ENCODE measurements at places on chromosomes 12 and 14.

DNA sequence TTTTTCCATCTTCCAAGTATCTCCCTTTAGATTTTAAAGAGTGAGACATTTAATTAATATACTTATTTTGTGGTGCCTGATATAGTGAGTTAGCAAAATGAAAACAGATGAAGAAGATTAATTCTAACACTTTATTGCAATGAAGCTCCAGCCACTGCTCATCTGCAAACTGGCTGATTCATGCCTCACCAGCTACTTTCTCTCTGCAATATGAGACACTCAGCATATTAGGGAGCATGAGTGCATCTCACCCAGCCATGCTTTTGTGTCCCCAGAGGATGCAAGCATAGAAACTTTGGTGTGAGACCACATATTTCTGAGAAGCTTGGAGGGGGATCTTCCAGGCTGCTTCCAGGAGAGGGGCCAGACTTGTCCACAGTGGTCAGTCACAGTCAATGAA lies 148.6 kb downstream of the BMP4 start:
- DNase-seq, result no peak

DNA sequence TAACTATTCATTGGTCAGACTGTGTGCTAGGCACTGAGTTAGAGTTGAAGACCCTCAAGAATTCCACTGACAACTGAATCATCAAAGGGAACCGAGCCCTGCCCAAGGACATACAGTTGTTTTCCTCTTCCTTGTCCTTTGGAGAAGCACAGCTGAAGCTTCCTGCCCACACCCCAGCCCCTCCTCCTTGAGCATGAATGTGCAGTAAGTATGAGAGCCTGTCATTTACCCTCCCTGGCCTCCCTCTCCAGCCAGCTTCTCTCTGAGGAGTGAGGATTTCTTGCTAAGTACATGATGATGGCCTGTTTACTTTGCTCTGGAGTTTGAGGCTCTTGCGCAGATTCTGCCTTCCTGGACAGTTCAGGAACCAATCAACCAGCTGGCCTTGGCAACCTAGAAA lies 235.2 kb downstream of the CACNA1C start:
- DNase-seq, result no peak

- no peak for DNase-seq
These were observed 2.0 kb upstream of the CCDC197 start for GRCh38 chr14:93994919-93995682.

GRCh38 chr12:89481213-89481914 lies 43.2 kb downstream of the GALNT4 start:
- no peak for DNase-seq

GRCh38 chr12:62878211-62878610 lies 56.7 kb downstream of the PPM1H start:
- DNase-seq, result no peak

DNA sequence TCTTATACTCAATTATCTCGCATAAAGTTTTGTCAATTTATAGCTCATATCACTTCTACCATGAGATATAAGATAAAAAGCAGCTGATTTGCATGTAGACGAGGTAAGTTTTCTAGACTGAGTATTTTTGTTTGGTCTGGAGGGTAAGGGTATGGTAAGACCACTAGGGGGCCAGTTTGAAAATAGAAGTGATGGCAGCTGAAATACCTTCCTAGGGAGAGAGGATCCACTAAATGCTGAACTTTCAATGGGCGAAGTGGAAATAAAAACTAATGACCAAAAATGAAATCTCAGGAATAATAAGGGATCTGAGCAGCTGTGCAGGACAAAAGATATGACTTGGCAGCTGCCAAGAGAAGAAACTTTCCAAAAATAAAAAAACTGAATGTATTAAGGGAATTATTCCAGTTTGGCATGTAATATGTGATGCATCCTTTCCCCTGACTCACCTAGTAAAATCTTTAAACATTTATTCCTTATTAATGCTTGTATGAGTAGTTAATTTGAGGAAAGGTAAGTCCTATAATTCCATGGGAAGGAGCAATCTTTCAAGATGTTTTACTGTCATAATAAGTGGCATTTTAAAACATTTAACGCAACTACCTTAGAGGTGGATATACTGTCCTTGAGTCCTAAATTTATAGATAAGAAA lies 754.5 kb downstream of the C12orf50 start:
- DNase-seq, result no peak

DNA sequence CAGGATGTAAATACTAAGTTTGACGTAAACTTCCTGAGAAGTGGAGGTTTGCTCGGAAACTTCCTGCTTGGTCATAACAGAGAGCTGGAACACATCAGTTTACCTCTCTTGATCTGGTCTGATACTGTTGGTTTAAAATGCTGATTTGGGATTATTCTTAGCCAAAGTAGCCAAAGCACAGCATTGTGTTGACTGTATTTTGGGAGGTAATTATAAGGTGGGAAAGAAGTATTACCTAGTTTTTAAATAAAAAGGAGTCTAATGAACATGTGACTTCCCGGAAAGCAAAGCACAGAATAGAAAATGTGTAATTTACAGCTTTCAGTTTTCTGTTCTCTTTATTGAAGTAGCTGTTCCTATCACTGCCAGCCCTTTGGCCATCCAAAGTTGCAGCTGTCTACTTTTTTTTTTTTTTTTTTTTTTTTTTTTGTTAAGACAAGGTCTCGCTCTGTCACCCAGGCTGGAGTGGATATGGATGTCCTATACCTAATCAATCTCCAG lies 52.2 kb upstream of the SRP54 start:
- peak; percentile 37 for DNase-seq

DNA sequence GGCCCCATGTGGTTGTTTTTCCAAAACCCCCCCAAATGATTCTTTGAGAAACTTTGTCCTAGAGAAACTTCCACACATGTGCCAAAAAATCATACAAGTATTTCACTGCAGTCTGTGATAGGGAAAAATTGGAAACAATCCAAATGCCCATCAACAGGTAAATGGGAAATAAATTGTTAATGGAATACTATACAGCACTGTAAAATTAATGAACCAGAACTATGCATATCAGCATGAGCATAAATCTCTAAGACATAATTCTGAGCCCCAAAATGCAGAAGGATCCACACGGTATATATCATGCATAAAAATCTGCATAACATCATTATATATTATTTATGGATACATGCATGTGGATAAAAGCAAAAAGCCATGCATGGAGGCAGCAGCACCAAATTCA lies 5.3 kb upstream of the FICD start:
- DNase-seq, result no peak

DNA sequence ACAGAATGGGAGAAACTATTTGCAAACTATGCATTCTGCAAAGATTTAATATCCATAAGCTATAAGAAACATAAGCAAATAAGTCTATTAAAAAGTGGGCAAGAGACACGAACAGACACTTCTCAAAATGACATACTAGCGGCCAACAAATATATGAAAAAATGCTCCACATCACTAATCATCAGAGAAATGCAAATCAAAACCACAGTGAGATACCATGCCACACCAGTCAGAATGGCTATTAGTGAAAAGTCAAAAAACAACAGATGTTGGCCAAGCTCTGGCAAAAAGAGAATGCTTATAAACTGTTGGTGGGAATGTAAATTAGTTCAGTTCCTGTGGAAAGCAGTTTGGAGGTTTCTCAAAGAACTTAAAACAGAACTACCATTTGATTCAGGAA lies 121.3 kb downstream of the KCNMB4 start:
- DNase-seq, result no peak

- no peak for DNase-seq
These were observed 37.3 kb downstream of the PPTC7 start for GRCh38 chr12:110545812-110546211.

- no peak for DNase-seq
These were observed 50.9 kb downstream of the SUPT16H start for GRCh38 chr14:21332950-21333349.

DNA sequence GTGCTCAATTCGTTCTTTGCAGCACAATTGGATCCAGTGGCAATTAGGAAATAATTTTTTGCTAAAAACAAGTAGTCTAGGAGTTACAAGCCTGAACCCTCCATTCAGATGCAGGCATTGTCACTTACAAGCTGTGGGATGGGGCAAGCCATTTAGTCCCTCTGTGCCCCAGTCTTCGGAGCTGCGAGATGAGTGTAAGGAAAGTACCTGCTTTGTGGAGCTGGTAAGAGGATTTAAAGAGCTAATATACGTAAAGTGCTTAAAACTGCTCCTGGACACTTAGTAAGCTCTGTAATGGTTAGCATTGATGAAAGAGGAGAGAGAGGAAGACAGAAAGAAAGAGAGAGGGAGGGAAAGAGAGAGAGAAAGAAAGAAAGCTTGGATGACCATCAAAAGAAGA lies 112.5 kb downstream of the LGMN start:
- DNase-seq, result no peak

DNA sequence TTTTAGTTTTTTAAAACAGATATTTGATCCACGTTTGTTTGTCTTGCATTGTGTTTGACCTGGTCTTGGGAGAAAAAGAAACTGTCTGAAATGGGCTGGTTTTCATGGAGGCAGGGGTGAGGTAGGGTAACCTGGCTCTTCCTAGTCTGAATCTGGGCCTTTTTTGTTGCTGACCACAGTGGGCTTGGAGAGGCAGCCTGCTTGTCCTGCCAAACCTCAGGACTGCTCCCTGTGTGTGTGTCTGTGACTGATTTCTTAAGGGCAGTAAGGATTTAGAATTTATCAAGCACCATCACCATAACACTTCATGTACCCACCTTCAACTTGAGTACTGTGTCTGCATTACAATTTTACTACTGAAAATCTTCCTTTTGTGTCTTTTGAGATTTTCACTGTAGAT lies 28.5 kb downstream of the DAAM1 start:
- no peak for DNase-seq

- peak; percentile 70 for DNase-seq
These were observed at the start of gene ALDH2 for GRCh38 chr12:111766608-111767361. TSS of gene ALDH2 (plus strand) at chr12:111766933. CDS start at chr12:111766983, 50 bp downstream.

GRCh38 chr12:75478116-75478794 lies 2.3 kb upstream of the GLIPR1 start:
- DNase-seq, result no peak

DNA sequence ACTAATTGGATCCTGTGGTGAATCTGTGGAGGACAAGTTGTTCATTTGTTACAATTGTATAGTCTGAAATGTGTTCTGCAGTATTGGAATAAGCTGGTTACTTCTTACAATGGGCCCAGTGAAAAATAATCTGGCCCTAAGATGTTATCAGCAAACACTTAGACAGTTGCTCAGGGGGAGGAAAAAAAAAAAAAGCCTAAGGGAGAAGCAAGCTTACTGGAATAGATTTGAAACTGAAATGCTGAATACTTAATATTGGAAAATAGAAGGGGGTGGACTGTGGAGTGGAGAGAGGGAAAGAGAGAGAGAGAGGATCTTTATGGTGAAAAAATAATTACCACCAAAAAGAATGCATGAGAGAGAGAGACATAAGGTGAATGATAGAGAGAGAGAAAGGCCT lies 4.0 kb downstream of the FOXG1 start:
- no peak for DNase-seq

DNA sequence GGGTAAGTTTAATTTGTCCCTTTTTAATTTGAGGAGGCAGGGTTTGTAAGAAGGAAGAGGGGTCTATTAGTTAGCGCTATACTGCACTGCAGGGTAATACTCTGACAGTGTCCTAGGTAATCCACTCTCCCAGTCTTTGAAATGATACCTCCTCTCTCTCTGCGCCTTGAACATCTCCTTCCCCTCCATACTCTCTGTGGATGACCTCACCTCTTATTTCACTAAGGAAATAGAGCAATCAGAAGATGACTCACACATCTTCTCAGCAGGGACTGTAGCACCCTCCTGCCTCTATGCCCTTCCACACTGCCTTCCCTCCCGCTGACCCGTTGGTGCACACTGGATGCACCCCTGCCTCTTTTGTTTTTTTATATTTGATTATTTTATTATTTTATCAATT lies 94.2 kb downstream of the GRIP1 start:
- DNase-seq, result no peak

- DNase-seq, result no peak
These were observed 119.2 kb downstream of the PELI2 start for GRCh38 chr14:56237398-56237797.

DNA sequence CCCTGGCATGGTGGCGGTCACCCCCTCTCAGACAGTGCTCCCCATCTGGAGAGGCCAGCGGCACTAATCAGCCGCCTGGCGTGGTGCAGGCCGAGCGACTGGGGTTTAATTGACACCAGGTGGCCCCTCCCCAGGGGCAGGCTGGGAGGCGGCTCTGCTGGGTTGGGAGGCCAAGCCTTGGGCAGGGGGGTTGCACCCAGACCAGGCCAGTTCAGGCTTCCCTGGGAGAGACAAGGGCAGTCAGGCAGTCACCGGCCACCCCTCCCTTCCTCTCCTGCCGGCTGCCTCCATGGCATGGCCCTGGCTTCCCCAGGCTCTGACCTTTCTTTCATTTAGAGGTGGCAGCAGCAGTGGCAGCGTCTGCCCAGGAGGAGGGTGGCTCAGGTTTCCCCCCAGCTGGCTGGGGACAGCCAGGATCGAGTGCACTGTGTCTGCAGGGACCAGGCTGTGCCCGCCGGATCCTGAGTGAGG lies 78.1 kb upstream of the NOS1 start:
- DNase-seq, result no peak
